CD4-positive, CD25-positive, alpha-beta regulatory T cell (primary cell): ENCODE measurements at places on chromosomes 3 and 15. TPM values are rescaled to one million over a fixed set of nuclear protein-coding genes. Genes with fewer than 3 reads are reported as not detected.

The ZNF80 gene
- 5.1 TPM for polyA plus RNA-seq

The LARP6 gene
- not detected for polyA plus RNA-seq

The TMCO5A gene
- polyA plus RNA-seq: not detected

DNA sequence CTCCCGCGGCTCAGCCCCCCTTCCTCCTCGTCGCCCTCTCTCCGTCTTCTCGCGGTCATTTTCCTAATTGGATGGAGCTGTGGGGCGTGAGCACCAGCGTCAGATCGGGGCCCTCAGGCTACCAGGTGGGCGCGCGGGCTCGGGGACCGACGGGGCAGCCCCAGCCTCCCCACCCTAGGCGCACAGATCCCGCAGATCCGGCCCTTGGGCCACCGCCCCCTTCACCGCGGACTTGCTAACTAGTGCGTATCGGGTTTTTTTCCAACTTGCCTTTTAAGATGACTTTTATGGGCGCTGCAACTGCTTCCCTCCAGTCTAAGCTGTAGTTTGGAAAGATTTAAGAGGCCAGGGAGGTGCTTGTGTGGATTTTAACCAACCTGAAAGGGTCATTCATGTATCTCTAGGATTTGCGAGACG, 1.3 kb downstream of the ZNF710 start:
- peak overlapping the region; percentile 71 for H3K27ac ChIP-seq
- peak; percentile 15 for DNase-seq
- no peaks in the 10 kb centered on the region for H3K27me3 ChIP-seq

The CACNA1D gene
- 0.03 TPM for polyA plus RNA-seq

DNA sequence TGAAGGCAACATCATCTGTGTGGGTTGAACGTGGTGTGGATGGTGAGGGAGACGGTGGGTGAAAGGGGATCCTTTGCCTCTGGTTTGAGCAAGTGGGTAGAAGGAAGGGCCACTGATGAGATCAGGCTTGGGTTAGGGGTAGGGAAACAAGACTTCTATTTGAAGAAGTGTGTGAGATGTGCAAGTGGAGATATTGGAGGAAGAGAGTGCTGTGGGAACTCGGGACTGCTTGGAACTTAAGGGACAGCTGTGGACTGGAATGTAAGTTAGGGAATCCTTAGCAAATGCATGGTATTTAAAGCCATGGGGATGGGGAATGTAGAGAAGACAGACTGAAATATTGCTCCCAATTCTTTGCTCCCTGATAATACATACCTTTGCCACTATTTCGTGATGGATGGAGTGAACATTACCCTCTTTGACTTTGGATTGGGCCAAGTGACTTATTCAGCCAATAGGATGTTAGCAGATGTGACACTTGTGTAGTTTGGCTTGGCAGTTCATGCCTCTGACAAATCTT, 30.2 kb upstream of the AMOTL2 start:
- DNase-seq: no peak
- no peak overlapping the region for H3K4me3 ChIP-seq
- H3K27me3 ChIP-seq: peaks cover 28% of the 10 kb centered on the region

DNA sequence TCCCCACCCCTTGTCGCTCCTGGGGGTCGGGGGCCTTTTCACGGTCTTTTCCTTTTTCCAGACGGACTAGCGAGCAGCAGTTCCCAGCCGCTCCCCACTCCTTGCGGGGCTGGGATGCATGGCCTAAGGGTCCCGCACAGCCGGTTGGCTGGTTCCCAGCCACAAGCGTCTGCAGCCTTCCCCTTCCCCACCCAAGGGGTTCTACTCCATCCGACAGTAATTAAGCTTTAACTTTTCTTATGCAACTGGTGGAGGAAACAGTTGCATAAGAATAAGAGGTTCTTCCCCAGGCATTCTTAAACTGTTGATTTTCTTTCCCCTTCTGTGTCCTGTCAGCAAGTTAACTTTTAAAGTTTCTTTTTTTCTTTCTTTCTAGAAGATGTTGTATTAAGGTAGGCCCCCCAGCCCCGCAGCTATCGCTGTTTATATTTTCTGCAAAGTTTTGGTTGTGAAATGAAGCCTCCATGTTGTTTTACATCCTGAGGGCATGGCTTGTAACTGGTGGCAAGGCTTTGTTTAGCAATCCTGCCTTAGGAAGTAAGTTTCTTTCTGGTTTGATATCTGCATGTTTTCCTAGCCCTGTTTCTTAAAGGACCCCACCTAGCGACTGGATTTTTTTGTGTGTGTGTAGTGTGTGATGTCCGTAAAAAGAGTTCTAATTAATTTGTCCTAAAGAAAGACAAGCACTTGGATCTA, 207.5 kb downstream of the ZNF385D start:
- no peaks in the 10 kb centered on the region for H3K4me1 ChIP-seq
- H3K27me3 ChIP-seq: no peaks in the 10 kb centered on the region
- no peak for DNase-seq
- no peaks in the 10 kb centered on the region for H3K36me3 ChIP-seq

DNA sequence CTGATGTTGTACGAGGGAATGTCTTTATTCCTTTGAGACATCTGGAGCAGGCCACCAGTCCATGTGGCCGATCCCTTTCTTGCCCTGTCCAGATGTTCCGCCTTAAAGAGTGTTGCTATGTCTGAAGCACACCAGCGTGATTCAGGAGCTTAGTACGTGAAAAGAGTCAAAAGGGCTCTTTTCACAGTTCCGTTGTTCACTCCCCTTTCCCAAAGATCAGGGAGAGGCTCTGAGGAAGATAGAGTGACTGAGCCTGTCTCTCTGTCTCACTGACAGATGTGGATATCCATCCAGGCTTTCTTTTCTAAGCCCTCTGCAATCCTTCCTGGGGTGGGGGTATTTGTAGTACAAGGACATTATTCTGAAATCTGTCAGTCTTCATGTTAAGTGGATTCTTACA, 262.5 kb upstream of the LRTM1 start:
- no peaks in the 10 kb centered on the region for H3K4me1 ChIP-seq
- no peaks in the 10 kb centered on the region for H3K27me3 ChIP-seq
- no peak overlapping the region for H3K27ac ChIP-seq
- H3K4me3 ChIP-seq: no peak overlapping the region
- H3K36me3 ChIP-seq: no peaks in the 10 kb centered on the region
- no peak for DNase-seq

DNA sequence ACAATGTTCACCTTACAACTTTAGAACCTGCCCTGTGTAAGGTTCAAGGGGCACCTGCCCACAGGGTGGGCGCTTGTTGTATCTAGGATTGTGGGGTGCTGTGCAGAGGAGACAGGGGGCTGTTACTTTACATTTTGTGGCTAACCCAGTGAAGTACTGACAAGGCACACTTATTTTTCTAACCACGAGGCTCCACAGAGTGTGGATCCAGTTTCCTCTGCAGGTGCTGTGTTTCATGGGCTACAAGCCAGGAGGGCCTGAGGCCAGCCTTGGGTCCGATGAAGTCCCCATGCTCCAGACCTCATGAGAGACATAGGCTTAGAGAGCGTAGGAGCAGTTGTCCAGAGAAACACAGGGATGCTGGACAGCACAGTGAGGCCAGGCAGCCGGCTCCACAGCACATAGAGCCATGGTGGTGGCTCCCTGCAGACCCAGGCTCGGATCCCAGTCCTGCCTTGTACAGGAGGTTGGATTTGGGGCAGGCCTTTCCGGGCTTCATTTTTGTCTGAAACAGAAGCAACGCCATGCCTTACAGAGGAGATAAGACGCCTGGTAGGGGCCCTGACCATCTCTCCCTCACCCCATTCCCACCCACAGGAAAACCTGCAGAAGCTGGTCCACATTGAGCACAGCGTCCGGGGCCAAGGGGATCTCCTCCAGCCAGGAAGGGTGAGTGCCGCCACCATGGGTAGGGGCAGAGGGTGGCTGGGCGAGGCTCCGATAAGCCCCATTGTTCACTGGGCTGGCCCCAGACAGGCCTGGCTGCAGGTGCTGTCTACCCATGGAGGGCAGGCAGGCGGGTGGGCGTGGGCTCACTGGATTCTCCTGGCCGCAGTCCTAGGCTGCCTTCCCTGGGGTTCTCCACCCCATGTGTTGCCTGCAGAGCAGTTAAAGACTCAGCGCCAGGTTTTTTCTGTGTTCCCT, 40.1 kb upstream of the NR2C2 start:
- H3K36me3 ChIP-seq: no peaks in the 10 kb centered on the region
- DNase-seq: no peak
- no peak overlapping the region for H3K4me3 ChIP-seq

The GCNT3 gene
- polyA plus RNA-seq: not detected

- H3K27ac ChIP-seq: no peak overlapping the region
- no peak overlapping the region for H3K4me3 ChIP-seq
- no peaks in the 10 kb centered on the region for H3K27me3 ChIP-seq
Measured at GRCh38 chr15:33656168-33656567, 312.1 kb upstream of the CHRM5 start.

The RETNLB gene
- not detected for polyA plus RNA-seq

DNA sequence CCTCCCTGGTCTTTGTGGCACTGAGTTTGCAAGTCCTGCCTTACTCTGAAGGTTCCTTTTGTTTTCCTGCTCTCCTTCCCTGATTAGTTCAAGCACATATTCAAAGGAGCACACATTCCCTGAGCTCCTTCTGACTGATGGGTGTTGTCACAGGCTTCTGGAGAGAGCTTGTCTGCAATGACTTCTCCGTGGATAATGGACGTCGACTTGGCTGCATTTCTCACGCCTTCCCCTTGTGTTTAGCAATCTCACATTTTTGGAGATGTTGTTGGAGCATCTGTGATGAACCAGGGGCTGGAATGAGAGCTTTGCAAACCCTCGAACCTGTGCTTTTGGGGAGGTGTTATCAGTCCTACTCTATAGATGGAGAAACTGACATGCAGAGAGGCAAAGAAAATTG, 375.4 kb upstream of the PROK2 start:
- no peaks in the 10 kb centered on the region for H3K27me3 ChIP-seq
- no peak for DNase-seq
- H3K27ac ChIP-seq: no peak overlapping the region

DNA sequence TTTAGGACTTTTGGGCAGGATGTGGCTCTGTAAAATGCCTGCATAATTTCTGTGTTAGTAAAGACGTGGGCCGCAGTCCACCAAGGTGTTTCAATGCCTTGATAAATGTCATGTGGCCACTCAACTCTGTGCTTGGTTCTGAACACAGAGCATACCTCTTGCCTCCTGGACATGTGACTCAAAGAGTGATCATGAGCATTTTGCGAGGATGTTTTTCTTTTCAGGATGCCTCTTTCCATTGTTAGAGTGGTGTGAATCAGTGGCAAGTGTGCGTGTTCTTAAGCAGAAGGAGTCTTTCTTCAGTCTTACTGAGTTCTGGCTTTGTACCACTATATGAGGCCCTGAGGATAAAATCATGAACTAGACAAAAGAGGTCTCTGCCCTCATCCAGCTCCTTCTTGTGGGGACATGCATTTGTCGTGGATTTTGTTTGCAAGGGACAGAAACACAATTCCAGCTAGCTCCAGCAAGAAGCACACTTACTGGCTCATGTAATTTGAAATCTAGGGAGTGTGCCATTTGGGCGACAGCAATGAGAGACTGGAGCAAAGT, 363.4 kb downstream of the LRTM1 start:
- no peaks in the 10 kb centered on the region for H3K4me1 ChIP-seq
- no peaks in the 10 kb centered on the region for H3K36me3 ChIP-seq
- DNase-seq: no peak
- no peaks in the 10 kb centered on the region for H3K27me3 ChIP-seq
- no peak overlapping the region for H3K27ac ChIP-seq
- H3K4me3 ChIP-seq: no peak overlapping the region

The ABHD17C gene
- polyA plus RNA-seq: 0.51 TPM

GRCh38 chr3:170802164-170803151, 67.5 kb downstream of the RPL22L1 start:
- H3K36me3 ChIP-seq: no peaks in the 10 kb centered on the region
- H3K4me3 ChIP-seq: no peak overlapping the region
- H3K4me1 ChIP-seq: no peaks in the 10 kb centered on the region
- no peak for DNase-seq

- H3K4me1 ChIP-seq: peaks cover 70% of the 10 kb centered on the region
- H3K36me3 ChIP-seq: peaks cover 44% of the 10 kb centered on the region
- H3K27me3 ChIP-seq: no peaks in the 10 kb centered on the region
- H3K27ac ChIP-seq: peak overlapping the region; percentile 50
Measured at GRCh38 chr3:13002398-13003124, 70.7 kb downstream of the IQSEC1 start.

DNA sequence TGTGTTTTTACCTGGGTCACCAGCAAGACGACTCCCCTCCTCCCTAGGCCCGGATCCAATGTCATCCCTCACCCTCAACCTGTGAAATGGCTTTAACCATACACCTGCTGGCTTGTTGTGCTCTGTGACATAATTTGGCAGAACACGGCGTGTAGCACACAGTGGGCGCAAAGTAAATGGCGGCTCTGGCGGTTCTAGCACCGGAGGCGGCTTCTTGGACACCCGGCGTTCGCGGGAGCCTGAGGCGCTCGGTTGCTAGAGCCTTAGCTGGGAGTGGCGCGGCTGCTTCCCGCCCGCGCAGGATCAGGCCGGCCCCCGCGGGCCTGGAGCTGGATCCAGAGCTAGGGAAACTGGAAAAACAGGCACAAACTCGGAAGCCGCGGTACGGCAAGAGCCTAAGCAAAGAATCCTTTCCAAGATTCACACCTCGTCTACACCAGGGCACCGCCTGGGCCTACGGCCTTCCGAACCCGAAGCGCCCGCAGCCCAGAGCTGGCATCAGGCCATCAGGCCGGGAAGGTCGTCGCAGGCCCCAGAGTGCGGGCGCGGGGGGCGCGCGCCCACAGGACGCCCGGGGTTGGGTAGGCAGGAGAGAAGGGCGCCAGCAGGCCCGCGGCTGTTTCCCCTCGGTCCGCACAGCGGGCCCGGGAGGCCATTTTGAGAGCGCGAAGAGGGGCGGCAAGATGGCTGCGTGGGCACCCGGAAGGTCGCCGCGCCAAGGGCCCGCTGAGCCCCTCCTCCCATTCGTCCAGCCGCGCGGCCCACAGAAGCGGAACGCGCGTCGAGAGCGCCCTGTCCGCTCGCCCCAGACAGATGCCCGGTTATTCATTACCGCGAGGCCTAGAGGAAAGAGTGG, 43.9 kb upstream of the POLG start:
- no peak overlapping the region for H3K27ac ChIP-seq
- H3K36me3 ChIP-seq: no peaks in the 10 kb centered on the region
- peaks cover 13% of the 10 kb centered on the region for H3K4me1 ChIP-seq
